Ureter (tissue), 1 donor: ENCODE measurements at places on chromosomes 4 and X.

DNA sequence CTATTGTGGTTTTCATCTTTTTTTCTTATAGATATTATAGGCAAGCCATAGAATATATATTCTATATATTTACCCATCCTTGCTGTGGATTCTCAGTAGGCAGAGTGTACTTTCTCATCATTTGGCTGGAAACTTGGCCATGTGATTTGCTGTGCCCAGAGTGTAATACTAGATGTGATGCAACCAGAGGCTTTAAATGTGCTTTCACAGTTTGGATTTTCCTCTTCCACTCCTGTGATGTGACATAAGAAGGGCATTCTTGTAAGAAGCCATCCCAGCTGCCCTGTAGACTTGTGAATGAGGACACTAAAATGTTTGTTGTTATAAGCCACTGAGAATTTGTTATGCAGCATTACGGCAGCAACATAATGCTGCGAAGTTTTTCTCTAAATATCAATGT is 10.4 kb upstream of the HPGDS start:
- no peak for DNase-seq

- DNase-seq, result no peak
These were observed 57.3 kb upstream of the TCEAL2 start for GRCh38 chrX:102067966-102068723.

GRCh38 chr4:157791236-157791635 is 381.6 kb downstream of the GASK1B start:
- no peak for DNase-seq

- no peak for DNase-seq
These were observed 273.3 kb upstream of the RASGEF1B start for GRCh38 chr4:81745050-81745449.

- DNase-seq, result no peak
These were observed 33.4 kb downstream of the ANXA3 start for GRCh38 chr4:78584863-78585547.

GRCh38 chr4:115154826-115155225 is 41.4 kb upstream of the NDST4 start:
- DNase-seq, result no peak

DNA sequence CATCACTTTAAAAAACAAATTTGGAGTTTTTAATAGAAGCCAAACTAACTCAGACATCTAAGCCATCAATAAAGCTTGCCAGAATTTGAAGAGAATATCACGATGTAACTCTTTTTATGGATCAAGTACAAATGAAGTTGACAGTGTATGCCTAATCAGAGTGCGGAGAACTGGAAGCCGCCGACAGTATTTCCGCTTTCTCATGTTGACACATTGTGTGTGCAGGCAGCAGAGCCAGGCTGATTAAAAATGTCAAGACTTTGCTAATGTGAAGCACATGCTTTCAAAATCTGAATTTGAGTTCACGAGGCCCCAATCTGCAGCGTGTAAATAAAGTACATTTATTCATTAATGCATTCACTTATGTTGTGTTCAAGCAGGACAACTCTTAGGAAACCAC is 161.2 kb downstream of the TENM3 start:
- DNase-seq, result no peak

GRCh38 chrX:21740329-21741274 is 17.3 kb downstream of the SMPX start:
- DNase-seq, result no peak

DNA sequence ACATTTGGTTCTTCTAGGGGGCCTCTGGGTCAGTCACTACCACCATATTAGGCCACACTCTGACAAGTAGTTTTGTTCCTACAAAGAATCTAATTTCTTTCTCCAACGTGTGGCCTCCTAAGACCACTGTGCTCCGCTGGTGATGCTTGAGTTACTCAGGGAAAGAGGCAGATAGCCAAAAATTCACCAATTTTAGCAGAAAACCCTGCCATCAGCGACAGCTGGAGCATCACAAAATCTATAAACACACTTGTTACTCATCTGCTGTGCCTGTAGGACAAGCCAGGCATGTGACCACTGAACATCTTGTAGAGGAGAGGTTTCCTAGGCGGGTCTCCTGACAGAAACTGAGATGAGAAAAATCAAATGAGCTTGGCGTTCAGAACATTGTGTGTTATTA is 105.4 kb downstream of the SYNPO2 start:
- peak; percentile 49 for DNase-seq

DNA sequence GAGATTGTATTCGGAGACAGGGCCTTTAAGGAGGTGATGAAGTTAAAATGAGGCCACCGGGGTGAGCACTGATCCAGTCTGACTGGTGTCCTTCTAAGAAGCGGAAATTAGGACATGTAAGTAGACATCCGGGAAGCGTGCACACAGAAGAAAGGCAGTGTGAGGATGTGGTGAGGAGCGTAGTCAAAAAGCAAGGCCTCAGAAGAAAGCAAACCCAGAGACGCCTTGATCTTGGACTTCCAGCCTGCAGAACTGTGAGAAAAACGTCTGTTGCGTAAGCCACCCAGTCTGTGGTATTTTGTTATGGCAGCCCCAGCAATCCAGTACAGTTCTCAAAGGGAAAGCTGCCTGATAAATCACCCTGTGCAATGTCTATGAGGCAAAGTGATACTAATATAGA is 153.5 kb downstream of the KCNIP4 start:
- DNase-seq, result no peak

GRCh38 chr4:110516106-110516922 is 40.4 kb downstream of the ENPEP start:
- peak; percentile 84 for DNase-seq

DNA sequence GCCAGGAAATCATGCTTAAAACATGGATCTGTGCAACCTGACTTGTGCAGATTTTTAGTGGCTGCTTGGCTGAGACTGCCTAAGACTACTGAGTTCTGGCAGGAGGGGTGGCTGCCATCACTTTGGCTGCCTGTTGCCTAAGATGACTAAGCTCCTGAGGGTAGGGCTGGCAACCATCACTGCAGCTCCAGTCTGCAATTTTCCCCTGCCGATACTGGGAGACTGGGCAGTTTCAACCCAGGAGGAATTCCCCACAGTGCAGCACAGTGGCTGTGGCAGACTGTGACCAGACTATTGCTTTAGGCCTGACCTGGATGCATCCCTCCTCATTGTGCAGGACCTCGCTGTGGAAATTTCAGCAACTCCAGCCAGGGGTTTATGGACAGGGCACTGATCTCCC is 544.9 kb downstream of the ANKRD50 start:
- no peak for DNase-seq

- DNase-seq, result no peak
These were observed 15.5 kb upstream of the RBBP7 start for GRCh38 chrX:16885628-16886027.

GRCh38 chr4:169385376-169385775 is 114.6 kb upstream of the SH3RF1 start:
- no peak for DNase-seq

GRCh38 chr4:159390648-159391047 is 287.8 kb downstream of the RAPGEF2 start:
- DNase-seq, result peak; percentile 64

DNA sequence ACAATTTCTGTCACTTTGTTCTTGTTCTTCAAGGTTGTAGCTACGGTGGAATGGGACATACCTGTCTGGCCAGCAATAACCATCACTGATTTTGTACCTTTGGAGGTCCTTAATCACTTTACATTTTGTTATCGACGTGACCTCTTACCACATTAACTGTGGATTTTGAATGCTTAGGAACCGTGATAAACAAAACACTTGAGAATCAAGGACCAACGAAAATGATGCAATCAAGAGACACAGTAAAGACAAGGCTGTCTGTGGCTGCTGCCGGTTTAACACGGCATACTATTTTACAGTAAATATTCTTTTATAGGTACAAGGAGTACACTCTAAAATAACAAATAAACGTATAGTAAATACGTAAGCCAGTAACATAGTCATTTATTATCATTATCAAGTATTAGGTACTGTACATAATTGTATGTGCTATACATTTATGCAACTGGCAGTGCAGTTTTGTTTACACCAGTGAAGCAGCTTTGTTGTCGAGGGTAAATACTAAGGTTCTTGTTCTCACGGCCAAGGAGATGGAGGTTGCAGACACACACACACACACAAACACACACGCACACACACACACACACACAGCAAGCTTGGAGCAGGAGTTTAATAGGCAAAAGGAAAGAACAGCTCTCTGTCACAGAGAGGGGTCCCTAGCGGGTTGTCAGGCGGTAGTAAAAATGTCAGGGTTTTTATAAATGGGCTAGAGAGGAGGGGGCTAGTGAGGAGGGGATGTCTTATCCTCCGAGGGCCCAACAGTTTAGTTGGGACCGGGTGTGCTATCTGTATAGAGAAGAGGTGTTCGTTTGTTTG is 194.7 kb upstream of the CXorf51B start:
- no peak for DNase-seq

GRCh38 chrX:12974796-12975669 is at the start of gene TMSB4X:
TMSB4X (plus strand) TSS chrX:12975110.
- DNase-seq, result peak; percentile 92

- DNase-seq, result no peak
These were observed 120.3 kb upstream of the CTSO start for GRCh38 chr4:156073976-156074375.

DNA sequence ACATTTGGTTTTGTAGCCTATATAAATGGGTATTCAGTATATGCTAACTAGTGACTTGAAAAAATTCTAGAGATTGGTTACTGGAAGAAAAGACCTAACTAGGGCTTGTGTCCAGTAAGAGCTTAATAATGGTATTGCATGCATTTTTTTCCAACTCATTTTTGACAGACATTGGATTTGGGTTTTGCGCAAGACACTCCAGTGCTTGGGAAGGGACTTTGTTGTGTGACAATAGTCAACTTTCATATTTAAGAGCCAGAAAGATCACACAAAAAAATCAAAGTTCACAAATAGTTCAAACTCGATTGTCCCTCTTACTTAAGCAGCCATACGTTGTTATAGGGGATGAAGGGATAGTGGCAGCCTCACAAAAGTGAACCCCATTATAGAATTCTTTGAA is 1.2 kb upstream of the HSD17B11 start:
- DNase-seq, result no peak

- DNase-seq, result no peak
These were observed 38.8 kb upstream of the TADA2B start for GRCh38 chr4:7004331-7004730.

GRCh38 chr4:76654791-76655190 is 219.8 kb downstream of the SHROOM3 start:
- DNase-seq, result no peak

GRCh38 chr4:186617921-186618320 is 62.6 kb upstream of the MTNR1A start:
- no peak for DNase-seq

GRCh38 chrX:72110876-72111708 is 20.6 kb downstream of the RTL5 start:
- DNase-seq, result no peak

DNA sequence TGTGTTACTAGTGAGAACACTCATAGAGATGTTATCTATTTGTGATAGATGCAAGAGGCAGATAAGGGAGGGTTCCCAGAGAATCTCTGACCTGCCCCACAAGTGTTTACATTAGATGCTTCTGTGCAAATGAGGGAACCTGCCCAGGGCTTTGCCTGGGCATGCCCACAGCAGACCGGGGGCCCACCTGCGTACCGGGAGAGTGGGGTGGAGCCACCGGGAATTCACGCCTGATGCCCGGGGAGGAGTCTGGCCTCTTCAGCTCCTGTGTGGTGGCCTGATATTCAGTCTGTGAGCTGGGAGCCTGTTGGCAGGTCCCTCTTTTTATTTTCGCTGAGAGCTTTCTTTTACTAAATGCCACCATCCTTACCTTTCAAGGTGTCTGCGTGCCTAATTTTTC is 155.7 kb downstream of the SNCA start:
- DNase-seq, result no peak
